ENCODE measurements at places on chromosomes 7 and 10.

- DNase-seq: peak; percentile 67
Measured at GRCh38 chr7:31443457-31443856, 70.4 kb upstream of the ITPRID1 start.

- peak; percentile 87 for DNase-seq
Measured at GRCh38 chr7:8389593-8390261, 43.7 kb upstream of the NXPH1 start.

GRCh38 chr7:107150375-107151073, 18.3 kb upstream of the HBP1 start:
- peak; percentile 28 for DNase-seq

DNA sequence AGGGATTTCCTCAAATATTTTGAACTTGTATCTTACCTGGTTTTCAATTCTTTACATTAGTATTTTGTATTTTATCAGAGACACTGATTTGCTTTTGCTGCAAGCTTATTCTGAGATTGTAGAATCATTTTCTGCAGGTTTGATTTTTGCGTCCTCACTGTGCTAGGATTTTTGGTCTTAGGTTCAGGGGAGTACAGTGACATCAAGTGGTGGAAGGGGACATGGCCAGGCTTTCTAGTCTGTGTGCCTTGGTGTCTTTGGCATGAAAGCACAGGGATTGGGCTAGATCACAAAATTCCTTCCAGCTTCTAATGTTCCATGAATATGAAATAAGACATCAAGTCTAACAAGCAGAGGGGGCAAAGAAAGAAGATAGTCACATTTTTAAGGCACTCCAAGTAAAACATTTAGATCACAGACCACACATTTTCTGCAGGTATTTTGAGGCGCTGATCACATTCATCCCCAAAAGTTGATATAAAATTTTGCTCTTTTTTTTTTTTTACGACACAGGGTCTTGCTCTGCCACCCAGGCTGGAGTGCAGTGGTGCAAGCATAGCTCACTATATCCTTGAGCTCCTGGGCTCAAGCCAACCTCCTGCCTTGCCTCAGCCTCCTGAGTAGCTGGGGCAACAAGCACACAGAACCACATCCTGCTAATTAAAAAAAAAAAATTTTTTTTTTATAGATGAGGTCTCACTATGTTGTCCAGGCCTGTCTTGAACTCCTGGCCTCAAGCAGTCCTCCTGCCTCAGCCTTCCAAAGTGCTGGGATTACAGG, 124.4 kb downstream of the PON1 start:
- DNase-seq: peak; percentile 46

GRCh38 chr10:97131666-97132065, 54.1 kb downstream of the SLIT1 start:
- no peak for DNase-seq

DNA sequence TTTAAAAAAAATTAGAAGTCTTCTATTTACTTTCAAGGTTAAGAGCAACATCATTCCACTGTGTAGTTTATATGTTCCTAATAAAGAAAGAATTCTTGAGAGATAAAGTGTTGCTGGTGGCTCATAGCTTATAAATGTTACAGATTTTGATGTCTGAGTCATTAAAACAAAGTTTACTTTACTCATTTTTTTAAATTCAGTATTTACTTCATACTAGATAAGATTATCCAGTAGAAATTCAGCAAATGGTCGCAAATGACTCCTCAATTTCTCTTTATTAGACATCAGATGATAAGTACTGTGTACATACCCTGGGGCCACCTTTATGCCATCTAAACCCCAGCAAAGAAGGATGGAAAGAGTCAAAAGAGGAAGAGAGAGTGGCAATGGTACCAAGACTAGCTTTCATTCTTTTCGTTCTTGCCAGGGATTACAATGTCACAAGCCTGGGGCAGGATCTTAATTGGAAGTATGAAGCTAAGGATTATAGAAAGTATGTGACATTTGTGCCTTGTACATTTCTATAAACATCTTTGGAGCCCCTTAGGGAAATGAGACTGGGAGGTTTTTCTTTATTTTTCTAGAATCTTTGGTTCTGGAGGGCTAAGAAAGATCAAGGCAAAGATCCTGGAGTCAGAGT, 206.1 kb downstream of the CHRM2 start:
- no peak for DNase-seq

- DNase-seq: peak; percentile 74
Measured at GRCh38 chr7:131302876-131303707, 24.6 kb upstream of the MKLN1 start.

DNA sequence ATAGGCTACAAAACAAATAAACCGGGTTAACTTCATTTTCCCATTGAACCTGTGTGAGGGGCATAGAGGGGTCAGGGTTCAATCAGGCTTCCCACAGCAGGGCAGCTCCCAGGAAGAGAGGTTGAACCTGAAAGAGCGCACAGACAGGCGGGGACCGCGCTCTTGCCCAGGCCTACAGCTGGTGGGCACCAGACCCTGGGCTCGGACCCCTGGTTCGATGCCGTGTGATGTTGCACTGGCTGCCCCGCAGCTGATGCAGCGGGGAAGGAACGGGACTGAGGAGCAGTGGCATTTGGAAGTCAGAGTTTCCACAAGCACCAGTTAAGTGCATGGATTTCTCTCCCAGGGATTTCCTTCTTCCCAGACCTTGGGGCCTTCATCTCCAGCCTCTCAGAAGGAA, 72.6 kb upstream of the INSIG1 start:
- no peak for DNase-seq

DNA sequence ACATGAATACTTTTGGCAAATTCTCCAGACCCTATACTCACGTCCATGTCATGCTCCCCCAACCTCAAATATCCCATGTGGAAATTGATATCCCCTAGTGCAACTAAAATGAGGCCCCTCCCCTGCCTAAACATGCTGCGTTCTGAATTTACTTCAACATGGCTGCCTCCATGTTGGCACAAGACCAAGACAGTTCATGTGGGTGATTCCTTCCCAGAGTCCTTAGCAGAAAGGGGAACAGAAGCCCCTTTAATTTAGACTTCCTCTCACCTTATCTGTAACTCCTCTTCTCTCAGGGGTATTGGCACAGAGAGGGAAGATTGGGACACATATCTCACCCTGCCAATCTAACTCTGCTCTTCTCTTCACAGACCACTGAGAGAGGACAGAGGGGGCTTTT, 24.5 kb upstream of the SLC26A3 start:
- DNase-seq: no peak

DNA sequence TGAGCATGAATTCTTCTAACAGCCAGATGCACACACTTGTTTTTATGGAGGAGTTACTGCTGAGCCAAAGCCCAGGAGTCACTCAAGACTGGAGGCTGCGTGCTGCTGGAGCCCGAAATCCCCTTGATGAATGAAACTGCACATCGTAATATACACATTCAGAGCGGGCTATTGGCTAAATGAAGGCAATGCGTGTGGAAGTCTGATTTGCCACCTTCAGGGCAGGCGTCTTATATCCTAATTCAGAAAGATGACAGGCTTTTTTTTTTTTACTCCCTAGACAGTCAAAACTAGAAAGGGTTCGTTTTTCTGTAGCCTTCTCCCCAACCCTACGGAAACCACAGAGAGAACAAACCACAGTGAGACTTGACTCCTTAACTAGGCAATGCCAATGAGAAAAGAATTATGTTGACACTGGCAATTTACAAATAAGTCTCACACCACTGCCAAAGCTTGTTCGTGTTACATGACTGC, 227.2 kb upstream of the KLF14 start:
- DNase-seq: no peak

GRCh38 chr7:7476381-7476780, 59.3 kb downstream of the COL28A1 start:
- DNase-seq: no peak

- no peak for DNase-seq
Measured at GRCh38 chr7:72924386-72924732, 536 bp upstream of the POM121 start.

DNA sequence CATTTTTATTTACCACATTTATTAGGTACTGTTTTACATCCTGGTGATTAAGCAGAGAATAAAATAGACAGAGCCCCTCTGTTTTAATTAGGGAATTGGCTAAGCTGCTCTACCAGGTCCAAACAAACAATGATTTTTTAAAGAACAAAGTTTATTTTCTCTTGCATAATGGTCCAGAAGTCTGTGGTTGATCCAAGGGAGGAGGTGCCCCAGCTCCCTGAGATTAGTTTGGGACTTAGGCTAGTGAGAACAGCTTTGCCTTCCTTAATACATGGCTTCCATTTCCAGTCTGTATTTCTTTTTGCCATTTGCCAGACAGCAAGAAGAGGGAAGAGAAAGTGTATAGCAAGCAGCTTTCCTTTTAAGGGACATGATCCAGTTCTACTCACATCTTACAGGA, 2.9 kb upstream of the MIOS start:
- no peak for DNase-seq

- peak; percentile 82 for DNase-seq
Measured at GRCh38 chr10:129768437-129769355, 195.4 kb downstream of the EBF3 start.

DNA sequence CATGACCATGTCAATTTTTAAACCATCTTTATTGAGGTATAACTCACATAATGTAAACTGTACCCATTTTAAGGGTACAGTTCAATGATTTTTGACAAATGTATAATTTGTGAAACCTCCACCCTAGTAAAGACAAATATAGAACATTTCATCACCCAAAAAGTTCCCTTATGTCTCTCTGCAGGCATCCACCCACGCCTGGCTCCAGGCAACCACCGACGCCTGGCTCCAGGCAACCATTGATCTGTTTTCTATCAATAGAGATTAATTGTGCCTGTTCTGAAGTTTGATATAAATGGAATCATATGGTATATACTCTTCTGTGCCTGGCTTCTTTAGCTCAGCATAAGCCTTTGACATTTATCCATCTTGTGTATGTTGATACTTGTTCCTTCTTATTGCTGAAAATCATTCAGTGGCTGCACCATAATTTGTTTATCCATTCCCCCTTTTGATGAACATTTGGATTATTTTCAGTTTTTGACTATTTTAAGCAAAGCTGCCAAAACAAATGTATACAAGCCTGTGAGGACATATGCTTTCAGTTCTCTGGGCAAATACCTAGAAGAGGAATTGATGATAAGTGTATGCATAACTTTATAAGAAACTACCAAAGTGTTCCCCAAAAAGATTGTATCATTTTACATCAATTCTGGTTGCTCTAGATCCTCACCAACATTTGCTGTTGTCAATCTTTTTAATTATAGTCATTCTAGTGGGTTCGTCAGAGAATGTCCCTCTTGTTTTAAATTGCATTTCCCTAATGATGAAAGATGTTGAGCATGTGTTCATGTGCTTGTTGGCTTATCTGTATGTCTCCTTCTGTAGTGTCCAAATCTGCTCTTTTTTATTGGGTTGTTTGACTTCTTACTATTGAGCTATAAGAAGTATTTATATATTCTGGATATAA, 55.7 kb upstream of the HECTD2 start:
- no peak for DNase-seq

DNA sequence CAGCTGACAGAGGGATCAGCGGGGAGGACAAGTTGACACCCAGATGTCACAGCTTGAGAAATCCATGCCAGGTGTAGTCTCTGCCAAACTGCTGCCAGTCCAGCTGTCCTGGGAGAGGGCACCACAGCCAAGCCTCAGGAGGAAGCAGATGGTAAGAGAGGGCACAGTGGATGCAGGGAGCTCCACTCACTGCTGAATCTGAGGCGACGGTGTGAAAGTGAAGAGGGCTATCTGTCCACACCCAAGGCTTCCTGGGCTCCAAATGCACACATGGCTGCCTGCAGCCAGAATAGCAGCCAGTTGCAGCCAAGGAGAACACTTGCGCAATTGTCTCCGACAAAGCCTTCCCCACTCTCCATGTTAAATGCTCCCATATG, 502.4 kb downstream of the GRID1 start:
- DNase-seq: no peak

DNA sequence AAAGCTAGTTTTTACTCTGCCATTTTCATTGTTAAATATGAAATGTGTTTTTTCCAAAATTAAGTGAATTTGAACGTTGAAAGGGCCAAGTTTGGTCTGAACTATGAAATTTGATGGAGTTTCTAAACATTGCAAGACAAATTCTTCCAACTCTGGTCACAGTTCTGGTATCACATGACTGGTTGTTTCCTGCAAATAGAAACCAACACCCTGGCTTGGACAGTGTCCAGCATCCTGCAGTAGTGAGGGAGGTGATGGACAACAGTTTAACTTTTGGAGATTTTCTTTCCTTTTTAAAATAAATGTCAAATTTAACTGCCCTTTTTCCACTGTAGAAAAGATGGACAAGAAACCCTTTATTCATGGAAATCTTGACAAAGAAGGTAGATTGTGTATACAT, 54.8 kb upstream of the AGBL3 start:
- DNase-seq: no peak

DNA sequence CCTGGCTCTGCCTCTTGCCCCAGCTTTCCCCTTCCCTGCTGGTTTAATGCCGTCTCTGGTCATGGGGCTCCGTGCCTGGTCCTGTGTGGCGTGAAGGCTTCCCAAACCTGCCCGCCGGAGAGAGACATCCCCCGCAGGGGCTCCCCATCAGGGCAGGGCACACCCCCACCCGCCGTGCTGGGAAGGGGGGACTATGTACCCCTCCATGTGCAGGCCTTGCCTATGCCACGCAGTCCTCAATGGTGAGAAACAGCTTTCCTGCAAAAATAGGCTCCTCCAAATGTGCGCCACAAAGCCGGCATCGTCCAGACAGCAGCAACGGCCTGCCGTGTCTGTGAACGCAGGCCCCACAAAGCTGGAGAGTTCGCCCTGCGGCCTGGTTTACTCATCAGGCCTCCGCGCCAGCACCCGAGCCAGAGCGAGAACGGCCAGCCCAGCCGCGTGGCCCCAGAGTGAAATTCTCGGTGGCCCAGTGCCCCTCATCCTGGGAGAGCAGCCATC, 313.4 kb downstream of the DNAJB6 start:
- DNase-seq: no peak

DNA sequence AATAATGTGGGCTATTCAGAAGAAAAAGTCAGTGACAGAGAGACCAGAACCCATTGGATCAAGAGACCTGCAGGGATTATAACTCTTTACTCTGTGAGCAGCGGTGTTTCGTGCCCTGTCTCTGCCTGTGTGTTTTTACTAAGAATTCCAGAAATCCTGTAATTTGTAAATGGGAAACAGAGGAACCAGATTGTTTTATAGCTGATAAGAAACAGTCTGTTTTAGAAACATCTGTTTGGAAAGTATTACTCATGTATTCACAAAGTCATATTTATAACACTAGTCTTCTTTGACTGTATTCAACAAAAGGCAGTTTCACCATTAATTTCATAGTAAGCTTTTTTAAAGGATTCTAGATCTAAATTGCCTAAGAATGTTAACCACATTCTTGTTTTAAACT, 30.0 kb upstream of the VDAC2 start:
- DNase-seq: no peak

GRCh38 chr7:144834641-144835144, 1.2 kb downstream of the TPK1 start:
- no peak for DNase-seq

GRCh38 chr7:100017875-100018274, 2.5 kb downstream of the ZKSCAN1 start:
- no peak for DNase-seq

- DNase-seq: no peak
Measured at GRCh38 chr7:6379886-6380285, 67.9 kb downstream of the DAGLB start.

Measured in iPS-NIHi11 (cell line).